Left renal cortex interstitium (tissue), 4 donors: ENCODE measurements at places on chromosomes 6 and 20.
A peak's percentile ranks its signal among the peaks of the same experiment; 100 is the strongest.

- DNase-seq, result no peak
These were observed 10.1 kb downstream of the ALDH5A1 start for GRCh38 chr6:24504649-24505586.

GRCh38 chr6:159969204-159969912 lies 476 bp downstream of the IGF2R start:
- peak; percentile 34 for DNase-seq

DNA sequence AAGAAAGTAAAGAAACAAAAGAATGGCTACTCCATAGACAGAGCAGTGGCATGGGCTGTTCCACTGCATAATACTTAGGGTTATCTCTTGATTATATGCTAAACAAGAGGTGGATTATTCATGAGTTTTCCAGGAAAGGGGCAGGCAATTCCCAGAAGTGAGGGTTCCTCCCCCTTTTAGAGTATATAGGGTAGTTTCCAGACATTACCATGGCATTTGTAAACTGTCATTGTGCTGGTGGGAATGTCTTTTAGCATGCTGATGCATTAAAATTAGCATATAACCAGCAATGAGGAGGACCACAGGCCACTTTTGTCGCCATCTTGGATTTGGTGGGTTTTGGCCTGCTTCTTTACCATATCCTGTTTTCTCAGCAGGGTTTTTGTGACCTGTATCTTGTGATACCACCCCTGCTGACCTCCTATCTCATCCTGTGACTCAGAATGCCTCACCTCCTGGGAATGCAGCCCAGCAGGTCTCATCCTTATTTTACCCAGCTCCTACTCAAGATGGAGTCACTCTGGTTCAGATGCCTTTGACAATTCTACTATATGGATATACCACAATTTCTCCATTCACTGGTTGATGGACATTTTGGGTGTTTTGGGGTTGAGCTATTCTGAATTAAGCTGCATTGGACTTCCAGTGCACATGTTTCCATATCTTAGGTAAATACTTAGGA lies 280.6 kb downstream of the FARS2 start:
- no peak for DNase-seq

GRCh38 chr6:154515826-154516225 lies 5.3 kb upstream of the CNKSR3 start:
- DNase-seq, result no peak

DNA sequence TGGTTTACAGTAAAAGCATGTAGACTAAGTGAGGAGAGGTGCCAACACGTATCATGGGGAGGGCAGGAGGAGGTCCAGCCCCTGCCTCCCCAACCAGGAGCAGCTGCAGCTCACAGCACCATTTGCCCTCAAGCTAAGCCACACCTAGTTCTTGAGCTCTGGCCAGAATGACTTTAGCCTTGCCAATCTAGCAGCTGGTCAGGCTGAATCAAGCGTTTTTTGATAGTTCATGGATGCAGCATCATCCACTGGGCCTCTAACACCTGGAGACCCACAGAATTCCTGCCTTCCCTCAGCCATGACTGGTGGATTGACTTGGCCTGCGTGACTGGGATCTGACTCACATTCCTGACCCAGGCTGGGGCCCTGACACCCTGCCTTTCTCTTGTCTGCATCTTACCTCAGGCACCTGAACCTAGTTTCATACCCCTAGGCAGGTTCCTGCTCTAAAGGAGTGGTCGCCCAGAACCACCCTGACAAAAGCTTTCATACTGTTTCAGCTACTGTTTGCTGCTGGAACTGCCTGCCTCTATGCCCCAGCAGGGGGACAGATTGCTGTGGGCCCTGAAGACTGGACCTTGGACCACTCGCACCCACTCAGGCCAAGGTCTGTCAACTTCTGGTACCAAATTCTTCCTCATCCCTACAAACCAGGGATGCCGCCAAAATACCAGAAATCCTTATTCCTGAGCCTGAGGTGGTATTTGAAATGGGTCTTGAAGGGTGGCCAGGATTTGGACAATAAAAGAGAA lies 122.3 kb downstream of the QRSL1 start:
- DNase-seq, result no peak

GRCh38 chr6:1984346-1984994 lies 260.9 kb downstream of the GMDS start:
- no peak for DNase-seq

- DNase-seq, result no peak
These were observed 12.4 kb upstream of the ZSCAN9 start for GRCh38 chr6:28212510-28213212.

- no peak for DNase-seq
These were observed 183.5 kb upstream of the CST7 start for GRCh38 chr20:24765316-24766142.

GRCh38 chr6:158783851-158784250 lies 35.3 kb downstream of the EZR start:
- DNase-seq, result no peak

DNA sequence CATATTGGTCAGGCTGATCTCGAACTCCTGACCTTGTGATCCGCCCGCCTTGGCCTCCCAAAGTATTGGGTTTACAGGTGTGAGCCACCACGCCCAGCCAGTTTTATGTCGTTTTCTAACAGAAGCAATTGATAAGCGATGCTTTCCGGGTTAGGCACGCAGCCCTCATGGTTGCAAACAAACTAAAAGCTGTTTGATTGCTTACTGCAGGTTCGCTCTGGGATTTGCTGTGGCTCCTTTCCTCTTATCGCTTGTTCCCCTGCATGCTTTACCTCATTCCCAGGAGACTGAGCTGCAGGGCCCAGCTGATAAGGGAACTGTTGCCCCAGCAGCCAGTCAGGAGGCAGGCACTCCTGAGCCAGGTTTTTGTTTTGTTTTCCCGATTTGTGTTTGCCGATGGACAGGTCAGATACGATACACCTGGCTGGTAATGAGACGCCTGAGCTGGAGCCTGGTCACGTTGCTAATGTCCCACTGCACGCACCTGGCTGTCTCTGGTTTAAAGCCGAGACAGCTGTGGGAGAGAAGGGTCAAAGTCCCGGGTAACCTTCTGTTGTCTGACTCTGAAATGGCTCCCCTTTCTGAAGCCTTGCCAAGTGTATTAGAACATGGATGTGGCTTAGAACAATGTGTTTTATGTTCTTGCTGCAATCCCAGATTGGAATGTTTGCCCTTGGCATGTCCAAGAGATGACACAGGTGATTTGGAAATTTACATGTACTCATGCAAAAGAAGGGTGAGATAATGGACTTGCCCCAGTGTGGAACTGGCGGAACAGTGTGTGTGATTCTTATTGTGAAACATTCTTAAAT lies 19.9 kb downstream of the DSP start:
- peak; percentile 6 for DNase-seq

- no peak for DNase-seq
These were observed 134.6 kb upstream of the BTN3A2 start for GRCh38 chr6:26230351-26230750.

GRCh38 chr6:157224178-157224950 lies 99.0 kb downstream of the TMEM242 start:
- no peak for DNase-seq

DNA sequence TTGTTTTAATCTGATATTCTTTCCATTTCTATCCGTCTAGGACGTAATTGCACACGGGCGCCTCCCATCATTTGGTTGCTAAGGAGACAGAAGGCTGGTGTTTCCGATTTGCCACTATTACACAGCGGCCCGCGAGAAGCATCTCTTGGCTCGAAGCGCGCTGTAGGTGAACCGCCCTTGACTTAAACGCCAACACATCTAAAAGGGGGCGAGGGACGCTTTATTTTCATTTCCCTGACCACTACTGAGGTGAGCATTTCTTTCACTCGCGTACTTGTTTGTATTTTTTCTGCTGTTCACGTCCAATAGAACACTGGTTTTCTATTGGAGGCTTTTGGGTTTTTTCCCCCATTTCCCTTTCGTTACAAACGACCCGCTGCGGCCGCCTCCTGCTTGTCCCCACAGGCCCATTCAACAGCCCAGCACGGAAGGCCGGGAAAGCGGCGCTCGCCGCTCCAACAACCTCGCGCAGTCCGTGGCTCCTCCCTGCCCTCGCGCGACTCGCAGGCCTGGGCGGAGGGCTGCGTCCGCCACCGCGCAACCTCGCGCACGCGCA lies 505 bp upstream of the WRNIP1 start:
- DNase-seq, result no peak

DNA sequence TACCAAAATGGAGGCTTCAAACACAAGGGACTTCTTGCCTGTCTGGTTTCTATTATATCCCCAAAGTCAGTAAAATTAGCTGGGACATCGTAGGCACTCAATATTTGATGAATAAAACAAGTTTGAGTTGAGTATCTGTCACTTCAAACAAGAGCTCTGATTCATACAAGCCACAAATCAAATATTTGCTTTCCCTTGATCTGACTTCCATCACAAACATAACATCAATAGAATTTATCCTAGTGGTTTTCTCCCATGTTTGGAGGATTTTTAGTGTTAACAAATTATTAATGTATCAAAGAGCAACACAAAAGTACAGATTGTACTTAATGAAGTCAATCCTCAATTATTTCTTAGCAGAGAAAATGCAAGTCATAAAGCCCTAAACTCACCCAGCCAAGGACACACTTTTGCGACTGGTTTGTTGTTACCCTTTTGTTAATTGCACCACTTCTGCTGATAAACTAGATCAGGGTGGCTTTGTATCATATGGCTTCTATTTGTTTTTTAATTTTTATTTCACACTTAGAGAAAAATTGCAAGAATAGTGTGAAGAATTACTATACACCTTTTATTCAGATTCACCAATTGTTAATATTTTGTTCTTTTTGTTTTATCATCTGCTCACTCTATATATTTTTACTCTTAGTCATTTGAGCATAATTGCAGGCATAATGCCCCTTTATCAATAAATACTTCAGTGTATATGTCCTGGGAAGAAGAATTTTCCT lies 117.4 kb upstream of the PRDM1 start:
- DNase-seq, result no peak

- no peak for DNase-seq
These were observed 73.7 kb upstream of the CITED2 start for GRCh38 chr6:139448051-139448649.

DNA sequence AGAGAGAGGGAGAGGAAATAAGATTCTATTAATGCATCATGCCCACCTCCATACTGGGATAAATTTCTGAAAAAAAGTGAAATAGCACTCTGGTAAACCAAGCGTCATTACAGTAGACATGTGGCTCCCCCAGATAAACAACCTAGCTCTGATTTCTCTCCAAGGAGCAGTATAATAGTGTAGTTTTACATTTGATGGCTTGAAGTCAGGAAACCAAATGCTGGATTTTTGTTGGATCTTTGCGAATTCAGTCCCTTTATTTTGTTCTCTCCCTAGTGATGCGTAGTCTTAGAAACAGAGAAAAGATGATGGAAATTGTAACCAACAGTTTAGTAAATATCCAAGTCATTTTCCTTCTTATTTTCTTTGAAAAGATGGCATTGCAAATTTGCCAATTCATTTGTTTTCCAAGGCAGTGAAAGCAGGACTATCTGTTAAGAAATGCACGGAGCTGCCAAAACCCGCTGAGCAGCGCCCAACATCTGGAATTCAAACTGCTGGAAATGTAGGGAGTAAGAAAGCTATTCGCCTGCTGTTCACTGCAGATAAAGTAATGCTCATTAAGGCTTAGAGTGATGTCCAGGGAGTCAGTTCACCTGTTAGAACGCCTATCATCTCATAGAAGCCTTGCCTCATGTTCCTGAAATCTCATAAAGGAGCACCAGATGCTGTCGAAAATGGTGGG lies 85.7 kb upstream of the DOK5 start:
- DNase-seq, result no peak

DNA sequence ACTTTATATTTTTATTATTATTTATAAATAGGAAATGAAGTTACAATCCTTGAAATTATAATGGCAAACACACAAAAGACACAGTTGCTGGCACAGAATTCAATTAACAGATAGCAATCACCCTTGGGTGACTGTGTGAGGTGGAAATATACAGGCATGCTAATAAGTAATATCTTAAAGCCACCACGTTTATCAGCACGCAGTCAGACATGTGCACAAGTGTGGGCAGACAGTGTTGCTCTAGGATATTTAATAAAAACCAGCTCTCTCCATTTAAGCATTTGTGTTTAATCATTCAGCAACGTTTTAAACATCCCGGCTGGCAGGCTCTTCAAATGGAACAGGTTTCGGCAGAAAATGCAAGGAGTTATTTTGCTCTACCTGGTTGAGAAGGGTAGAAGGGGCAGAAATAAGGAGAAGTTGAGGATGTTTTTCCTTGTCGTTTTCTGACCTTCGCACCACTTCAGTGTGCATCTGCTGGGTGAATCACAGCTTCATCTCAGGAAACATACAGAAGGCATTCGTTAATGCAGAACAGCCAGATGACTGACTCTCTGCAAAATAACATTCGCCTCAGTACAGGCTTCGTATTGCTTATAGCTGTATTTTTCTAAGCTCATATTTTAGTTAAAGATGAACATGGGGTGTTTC lies 585.1 kb downstream of the QKI start:
- DNase-seq, result no peak

DNA sequence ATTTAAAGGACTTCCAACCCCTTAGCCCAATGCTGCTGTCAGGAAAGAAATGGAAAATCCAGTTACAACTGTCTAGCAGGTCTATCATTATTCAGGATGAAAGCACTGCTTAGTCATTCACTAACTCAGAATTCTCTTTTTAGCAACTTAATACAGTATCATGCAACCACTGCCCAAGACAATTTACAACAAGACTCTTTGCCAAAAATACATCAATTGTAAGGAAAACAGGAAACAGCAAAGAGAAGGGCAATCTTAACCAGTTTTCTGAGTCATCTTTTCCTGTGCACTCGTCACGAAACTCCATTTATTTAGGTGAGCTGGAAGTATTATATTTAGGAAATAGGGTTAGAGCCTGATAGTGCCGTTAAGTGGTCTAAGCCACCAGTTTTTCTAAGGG lies 1197.7 kb upstream of the CITED2 start:
- no peak for DNase-seq

DNA sequence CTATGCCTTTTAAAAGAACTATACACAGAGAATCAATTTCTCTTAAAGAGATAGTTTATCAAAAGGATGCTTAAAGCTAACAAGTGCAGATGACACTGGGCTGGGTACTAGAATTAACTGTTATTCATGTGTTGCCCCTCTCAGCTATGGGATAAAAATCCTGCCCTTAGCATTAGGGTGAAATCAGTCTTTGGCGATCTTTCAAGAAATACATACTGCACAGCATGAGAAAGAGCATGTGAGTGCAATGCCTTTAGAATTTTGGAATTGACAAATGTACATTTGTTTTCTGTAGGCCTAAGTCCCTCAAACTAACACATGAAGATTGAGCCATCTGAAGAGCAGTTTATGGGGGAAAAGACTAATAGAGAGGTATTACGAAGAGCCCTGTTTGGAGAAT lies 115.4 kb downstream of the ZFP64 start:
- no peak for DNase-seq

- no peak for DNase-seq
These were observed 173.1 kb downstream of the ZMYND8 start for GRCh38 chr20:47183367-47183766.

DNA sequence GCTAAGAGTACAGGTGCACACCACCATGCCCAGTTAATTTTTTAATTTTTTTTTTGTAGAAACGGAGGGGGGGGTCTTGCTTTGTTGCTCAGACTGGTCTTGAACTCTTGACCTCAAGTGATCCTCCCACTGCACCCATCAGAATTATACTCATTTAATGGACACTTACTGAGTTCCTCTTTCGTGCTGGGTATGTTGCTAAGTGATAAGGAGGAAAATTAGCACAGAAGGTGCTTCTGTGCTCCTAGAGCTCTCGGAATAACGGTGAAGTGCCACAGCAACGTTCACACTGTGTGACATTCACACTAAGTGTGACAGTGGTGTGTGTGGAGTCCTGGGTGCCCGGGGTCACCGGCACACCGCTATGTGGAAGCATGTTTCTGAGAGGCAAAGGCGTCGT lies 32.1 kb upstream of the BMP6 start:
- DNase-seq, result no peak

- DNase-seq, result no peak
These were observed 283.1 kb downstream of the UTRN start for GRCh38 chr6:144568241-144568640.
